Omental fat pad (tissue), 4 donors: ENCODE measurements at places on chromosomes 16 and 17.

DNA sequence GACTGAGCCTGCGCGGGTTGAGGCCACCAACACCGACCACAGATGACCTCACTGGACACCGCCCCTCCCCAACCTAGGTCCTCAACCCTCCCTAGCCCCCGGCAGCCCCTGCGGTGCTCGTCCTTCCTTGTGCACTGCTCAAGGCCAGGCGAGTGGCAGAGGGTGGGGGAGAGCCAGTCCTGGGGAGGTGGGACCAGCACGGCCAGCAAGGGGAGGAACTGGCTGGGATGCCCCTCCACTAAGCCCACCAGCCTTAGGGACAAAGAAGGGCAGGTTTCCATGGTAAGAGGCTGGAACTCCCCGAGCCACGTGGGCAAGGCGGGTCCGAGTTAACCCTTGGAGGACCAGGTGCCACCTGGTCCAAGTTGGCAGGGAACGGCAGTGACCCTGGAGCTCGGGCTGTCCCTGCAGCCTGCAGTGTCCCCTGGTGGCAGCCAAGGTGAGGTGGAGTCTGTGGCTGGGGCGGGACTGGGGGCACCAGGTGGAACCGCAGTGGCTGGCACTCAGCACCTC is 9.2 kb downstream of the FSCN2 start:
- DNase-seq, result no peak

DNA sequence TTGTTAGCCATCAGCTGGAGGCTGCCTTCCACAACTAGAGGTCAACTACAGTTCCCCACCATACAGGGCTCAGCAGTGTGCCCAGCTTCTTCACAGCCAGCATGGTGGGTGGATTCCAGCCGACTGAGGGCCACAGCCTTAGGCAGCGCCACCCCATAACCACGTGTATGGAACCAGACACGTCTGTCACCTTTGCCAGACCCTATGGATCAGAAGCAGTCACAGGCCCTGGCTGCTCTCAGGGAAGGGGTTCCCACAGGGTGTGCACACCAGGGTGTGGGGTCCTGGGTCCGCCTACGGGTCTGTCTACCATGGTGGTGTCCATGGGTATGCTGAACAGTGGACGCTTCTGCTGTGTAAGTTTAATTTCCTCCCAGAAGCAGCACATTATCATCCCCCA is 265.0 kb upstream of the FOXF1 start:
- DNase-seq, result no peak

DNA sequence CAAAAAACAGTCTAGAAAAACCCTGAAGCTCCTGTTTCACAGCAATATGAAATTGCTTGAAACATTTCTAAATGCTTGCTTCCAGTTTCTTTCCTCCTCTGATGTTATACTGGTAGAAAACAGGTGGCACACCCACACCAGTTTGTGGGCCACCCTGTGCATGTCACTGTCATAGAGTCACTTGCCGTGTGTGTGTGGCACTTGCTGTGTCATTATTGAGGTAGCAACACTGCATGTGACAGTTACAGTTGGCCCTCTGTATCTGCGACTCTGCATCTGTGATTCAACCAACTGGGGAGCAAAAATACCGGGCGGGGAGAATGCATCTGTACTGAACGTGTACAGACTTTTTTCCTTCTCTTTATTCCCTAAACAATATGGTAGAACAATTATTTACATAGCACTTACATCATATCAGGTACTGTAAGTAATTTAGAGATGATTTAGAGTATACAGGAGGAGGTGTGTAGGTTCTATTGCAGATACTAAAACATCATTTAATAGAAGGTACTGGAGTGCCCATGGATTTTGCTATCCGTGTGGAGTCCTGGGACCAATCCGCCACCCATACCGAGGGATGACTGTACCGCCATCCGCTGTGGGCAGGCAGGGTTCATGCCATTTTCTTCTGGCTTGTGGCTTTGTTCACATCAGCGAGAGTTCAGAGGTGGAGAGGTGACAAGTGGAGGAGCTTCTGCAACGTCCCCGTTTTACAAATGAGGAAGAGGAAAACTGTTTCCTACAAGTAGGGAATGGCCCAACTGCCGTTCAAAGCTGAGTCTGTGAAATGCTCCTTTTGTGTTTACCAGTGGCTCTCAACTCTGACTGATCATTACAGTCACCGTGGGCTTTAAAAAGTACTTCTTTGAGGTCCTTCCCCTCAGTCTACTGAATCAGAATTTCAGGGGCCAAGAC is 373.7 kb downstream of the SNX29 start:
- DNase-seq, result no peak

GRCh38 chr16:85308611-85309540 is 196.6 kb upstream of the CIBAR2 start:
- no peak for DNase-seq

GRCh38 chr17:74307984-74308773 is 17.8 kb upstream of the KIF19 start:
- no peak for DNase-seq

- DNase-seq, result no peak
Observed at GRCh38 chr16:89431158-89431584, 59.2 kb downstream of the ANKRD11 start.
